ENCODE measurements at places on chromosomes 6 and 20. TPM values are rescaled to one million over a fixed set of nuclear protein-coding genes. Genes with fewer than 3 reads are reported as not detected.

GRCh38 chr6:30328397-30328796 lies 1.7 kb downstream of the TRIM39 start:
- no peak for DNase-seq

The HFE gene
- 3.1 TPM for total RNA-seq

DNA sequence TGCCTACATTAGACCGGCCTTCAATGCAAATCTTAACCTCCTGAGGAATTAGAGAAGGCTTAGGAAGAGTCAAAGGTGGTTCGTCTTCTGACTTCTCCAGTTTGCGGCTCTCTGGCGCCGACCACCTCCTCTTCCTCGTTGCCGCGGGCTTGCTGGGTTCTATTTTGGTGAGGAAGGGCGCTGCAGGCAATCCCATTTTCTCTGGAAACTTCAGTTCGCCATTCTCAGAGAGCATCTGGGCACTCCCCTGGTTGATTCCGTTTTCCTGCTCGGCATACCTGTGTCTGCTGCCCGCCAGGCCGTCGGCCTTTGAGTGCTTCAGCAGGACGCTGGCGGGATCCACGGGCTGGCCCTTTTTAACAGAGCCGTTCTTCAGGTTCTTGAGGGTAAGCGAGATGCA lies 67.9 kb downstream of the GMPR start:
- DNase-seq, result no peak

- DNase-seq, result no peak
Measured at GRCh38 chr6:30935018-30935417, 3.0 kb upstream of the SFTA2 start.

- no peak for DNase-seq
Measured at GRCh38 chr6:147510929-147511590, 2.6 kb downstream of the SAMD5 start.

DNA sequence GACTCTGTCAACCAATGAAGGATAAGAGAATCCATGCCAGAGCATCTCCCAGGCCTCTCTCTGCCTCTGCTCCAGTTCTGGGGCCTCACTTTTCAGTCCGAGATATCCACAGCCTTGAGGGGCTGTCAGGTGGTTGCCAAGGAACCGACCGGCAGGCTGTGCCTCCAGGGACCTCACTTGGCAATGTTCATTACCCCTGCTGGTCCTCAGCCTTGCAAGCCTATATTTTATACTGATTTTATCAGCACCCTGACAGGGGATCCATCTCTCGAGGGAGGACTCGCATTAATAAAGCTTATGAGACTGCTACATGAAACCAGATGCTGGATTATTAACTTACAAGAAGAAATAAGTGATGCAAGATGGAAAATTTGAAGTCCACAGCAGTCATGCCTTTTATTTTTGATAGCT lies 39.9 kb downstream of the TMC2 start:
- DNase-seq, result no peak

The FAM83C gene
- total RNA-seq, result not detected

The HSD17B8 gene
- total RNA-seq, result 31.4 TPM

The PRKN gene
- 19.3 TPM for total RNA-seq

The COL9A1 gene
- total RNA-seq, result 0.33 TPM

The UQCC2 gene
- total RNA-seq, result 143 TPM

The ULBP3 gene
- 1.4 TPM for total RNA-seq

The SAMD10 gene
- 3.7 TPM for total RNA-seq

GRCh38 chr6:71457929-71458328 lies 169.3 kb downstream of the OGFRL1 start:
- DNase-seq, result no peak

The CD40 gene
- 9.6 TPM for total RNA-seq

The ARFGEF3 gene
- total RNA-seq, result 1.7 TPM

DNA sequence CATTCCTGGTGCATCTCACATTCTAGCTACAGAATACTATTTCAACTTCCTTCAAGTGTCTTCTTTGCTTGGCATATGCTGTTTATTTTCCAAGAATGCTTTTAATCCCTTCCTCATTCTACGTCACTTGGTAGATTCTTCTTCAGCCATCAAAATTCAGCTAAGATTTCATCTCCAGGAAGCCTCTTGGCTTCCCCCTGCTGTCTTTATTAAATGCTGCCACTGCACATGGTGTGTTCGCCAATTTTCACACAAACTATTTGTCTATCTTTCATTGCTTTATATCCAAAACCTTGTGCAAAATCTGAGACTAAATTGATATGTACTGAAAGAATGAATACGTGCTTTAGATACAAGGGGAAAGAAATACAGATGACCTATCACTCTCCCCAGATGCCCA lies 253.0 kb downstream of the RFPL4B start:
- DNase-seq, result no peak

The HUS1B gene
- not detected for total RNA-seq

GRCh38 chr6:118215269-118215668 lies 308.2 kb downstream of the SLC35F1 start:
- DNase-seq, result no peak

The ULBP1 gene
- total RNA-seq, result 0.11 TPM

The TMEM14C gene
- total RNA-seq, result 123 TPM

The SPO11 gene
- total RNA-seq, result not detected

DNA sequence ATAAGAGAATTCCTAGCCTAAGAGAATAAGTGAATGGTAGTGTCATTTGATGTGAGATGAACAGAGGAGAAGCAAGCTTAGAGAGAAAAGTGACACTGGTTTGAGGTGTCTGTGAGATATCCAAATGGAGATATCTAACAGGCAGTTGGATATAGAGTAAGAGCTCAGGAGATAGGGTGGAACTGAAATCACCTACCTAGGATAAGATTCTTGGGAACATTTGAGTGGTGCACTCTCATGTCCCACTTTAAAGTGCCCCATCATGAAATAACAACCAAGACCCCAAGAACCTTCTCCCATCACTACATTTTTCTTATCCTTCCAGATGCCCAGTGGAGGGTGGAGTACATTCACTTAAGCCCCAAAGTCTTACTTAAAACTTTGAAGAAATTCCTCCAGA lies 109.0 kb upstream of the MAFB start:
- no peak for DNase-seq

DNA sequence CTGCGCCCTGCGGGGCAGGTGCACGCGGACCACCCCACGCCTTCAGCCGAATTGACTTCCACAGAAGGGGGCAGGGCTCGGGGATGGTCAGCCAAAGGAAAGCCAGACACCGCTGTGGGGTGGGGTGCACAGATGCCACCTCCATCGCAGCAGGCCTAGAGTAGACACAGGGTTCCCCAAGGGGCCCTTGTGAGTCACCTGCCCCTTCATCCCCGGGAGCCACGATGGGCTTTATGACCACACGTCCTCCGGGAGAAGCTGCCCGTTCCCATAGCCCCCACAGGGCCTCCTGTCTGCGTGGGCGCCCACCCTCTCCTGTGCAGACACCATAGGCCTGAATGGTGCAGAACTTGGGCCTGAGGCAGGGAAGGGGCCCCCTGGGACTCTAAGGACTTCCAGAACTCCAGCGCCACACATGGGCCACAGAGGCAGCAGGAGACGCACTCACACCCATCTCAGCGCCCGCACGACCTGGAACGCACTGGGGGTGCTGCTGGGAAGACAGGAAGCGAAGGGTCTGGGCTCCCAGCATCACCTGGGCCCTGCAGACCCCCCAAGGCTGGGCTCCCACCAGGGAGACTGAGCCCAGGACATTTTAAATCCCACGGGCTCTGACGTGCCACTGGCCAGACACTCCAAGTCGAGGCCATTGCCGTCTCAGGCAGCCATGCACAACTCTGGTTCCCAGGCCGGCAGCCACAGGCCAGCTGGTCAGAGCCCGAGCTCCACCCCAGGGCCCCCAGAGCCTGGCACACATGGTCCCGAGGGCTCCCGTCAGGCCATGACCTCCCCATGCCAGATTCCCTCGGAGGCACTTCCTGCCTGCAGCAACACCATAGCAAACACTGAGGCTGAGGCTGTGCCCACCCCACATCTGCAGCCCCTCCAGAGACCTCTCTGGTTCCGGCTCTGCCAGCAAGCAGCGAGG lies 134.2 kb downstream of the DLL1 start:
- no peak for DNase-seq

The STXBP5 gene
- 13.6 TPM for total RNA-seq

The STX11 gene
- 21.5 TPM for total RNA-seq

DNA sequence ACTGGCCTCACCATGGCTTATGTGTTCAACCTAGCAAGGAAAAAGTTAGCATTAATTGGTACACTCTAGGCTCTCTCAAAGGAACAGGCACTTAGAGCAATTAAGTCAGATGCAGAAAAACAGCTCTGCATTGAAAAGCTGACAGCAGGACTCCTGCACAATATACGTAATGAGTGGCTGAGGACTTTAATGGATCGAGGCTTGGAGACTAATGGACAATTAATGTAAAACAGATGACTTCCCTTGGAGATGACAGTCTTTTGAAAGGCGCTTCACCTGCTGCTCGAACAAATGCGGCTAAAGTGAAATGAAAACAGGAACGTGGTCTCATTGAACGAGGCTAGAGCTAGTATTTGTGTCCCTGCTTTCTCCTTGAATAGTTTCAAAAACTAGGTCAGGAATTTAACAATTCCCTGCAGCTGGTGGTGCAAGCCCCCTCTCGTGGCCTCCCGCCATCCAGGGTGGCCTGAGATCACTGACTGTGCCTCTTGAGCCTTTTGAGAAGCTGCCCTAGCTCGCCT lies 137.1 kb downstream of the ELOVL4 start:
- DNase-seq, result no peak

- DNase-seq, result no peak
Measured at GRCh38 chr20:5612581-5613301, 137.5 kb upstream of the SHLD1 start.

The MRPL14 gene
- 45.9 TPM for total RNA-seq

GRCh38 chr6:40336296-40336695 lies 250.9 kb downstream of the LRFN2 start:
- DNase-seq, result no peak

The SPATS1 gene
- not detected for total RNA-seq

The BCAS4 gene
- total RNA-seq, result 2.2 TPM

- no peak for DNase-seq
Measured at GRCh38 chr6:115004982-115005381, 662.2 kb upstream of the HS3ST5 start.

DNA sequence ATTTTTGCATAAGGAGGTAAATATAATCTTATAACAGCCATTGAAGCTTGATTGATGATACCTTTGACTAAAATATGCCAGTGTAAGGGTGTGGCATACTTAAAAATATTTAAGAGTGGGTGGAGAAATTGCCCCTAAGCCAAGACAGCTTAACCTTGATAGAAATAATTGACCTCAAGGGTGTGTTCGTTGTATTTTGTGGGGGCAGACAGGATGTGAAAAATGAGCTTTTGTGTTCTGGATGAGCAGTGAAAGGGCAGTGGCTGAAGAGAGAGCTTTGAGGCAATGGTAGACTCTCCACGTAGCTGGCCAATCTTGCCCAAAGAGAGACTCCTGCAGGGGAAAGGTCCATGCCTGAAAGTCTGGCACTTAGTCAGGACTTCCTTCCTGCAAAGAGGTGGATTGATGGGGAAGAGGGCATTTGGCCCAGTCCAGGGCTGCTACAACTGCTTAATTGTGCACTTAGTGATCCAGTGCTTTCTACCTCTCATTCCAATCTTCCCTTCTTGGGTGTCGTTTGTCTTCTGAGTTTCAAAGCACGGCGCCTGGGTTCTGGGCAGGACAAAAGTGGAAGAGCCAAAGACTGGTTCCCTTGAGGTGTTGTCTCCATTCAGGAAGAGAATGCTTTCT lies 15.6 kb upstream of the CD109 start:
- no peak for DNase-seq

The UBD gene
- not detected for total RNA-seq

DNA sequence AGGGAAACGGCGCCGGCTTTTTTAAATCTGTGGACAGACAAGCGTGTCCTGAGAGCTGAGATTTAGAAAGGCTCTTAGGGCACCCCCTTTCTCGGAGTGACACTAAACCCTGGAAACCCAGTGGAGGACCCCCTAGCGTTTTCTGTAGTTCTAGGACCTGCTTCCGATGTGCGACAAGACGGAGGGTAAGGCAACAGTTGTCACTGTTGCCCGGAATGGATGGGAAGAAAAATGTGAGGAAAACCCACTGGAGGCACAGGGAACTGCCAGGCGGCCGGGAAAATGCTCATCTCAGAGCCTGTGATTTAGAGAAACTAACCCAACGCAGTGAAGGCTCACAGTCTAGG lies 551 bp upstream of the ATP5F1E start:
- no peak for DNase-seq

The PAX1 gene
- total RNA-seq, result not detected

DNA sequence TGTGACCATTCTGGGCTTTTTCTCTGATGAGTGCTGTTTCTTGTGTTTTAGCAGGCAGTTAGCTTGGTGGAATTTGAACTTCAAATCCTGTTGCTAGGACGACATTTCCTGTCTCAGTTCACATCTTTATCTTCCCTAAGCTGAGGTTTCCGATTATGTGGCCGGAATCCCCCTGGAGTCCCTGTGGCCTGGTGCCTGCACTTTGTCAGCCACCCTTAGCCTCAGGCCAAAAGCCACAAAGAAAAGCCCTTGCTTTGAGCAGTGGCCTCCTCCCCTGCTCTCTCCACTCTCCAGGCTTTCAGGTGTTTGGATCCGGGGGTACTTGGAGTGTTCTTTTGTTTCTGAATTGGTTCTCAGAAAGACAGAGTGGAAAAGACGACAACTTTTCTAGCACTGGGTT lies 59.9 kb upstream of the PMEPA1 start:
- DNase-seq, result no peak

DNA sequence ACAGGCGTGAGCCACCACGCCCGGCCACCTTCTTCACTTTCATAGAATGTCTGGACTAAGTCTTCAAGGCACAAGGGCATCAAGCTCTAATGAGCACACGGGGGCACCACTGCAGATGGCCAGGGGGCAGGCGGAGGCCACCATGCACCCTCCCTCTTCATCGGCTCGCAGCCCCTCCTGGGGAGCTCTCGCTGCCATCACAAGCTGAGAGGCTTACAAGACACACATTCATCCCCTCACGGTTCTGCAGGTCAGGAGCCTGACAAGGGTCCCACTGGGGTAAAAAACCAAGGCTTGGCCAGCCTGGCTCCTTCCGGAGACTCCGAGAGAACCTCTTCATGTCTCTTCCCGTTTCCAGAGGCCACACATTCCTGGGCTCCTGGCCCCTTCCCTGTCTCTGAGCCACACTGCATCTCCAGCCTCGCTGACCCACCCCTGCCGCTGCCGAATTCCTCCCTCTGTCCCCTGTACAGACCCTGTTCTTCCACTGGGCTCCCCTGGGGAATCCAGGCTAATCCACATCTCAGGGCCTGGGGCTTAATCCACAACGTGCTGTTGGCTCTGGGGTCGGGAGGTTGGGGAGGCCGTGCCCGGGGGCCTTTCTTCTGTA lies 19.8 kb downstream of the DLL1 start:
- DNase-seq, result no peak

The LAMP5 gene
- total RNA-seq, result not detected

The CPNE5 gene
- total RNA-seq, result 47.4 TPM

Measured in right atrium auricular region (tissue), 2 donors.